ENCODE measurements at places on chromosomes 12 and 14.

GRCh38 chr12:51874000-51874399 is 13.9 kb upstream of the ANKRD33 start:
- no peak for DNase-seq

- no peak for DNase-seq
Measured at GRCh38 chr12:103431387-103431786, 64.4 kb downstream of the C12orf42 start.

DNA sequence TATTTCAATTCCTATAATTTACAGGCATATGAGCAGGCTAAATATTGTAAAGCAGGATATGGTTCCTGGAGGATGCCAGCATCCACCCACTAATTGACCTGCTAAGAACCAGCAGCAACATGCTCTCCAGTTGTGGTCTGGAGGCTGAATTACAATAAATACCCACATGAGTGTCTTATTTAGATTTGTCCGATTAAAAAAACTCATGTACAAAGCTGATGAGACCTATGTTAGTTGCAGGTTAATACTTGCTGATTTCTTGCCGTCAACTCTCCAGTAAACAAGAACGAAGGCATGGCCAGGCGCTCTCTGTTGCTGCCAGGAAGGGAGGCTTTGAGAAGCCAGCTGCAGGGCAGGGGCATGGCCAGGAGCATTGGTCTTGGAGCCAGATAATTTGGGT is 169.3 kb upstream of the PRICKLE1 start:
- DNase-seq, result no peak

- no peak for DNase-seq
Measured at GRCh38 chr12:45648070-45648469, 81.4 kb upstream of the ARID2 start.

- DNase-seq, result no peak
Measured at GRCh38 chr14:31207287-31207754, 272 bp downstream of the HECTD1 start.

DNA sequence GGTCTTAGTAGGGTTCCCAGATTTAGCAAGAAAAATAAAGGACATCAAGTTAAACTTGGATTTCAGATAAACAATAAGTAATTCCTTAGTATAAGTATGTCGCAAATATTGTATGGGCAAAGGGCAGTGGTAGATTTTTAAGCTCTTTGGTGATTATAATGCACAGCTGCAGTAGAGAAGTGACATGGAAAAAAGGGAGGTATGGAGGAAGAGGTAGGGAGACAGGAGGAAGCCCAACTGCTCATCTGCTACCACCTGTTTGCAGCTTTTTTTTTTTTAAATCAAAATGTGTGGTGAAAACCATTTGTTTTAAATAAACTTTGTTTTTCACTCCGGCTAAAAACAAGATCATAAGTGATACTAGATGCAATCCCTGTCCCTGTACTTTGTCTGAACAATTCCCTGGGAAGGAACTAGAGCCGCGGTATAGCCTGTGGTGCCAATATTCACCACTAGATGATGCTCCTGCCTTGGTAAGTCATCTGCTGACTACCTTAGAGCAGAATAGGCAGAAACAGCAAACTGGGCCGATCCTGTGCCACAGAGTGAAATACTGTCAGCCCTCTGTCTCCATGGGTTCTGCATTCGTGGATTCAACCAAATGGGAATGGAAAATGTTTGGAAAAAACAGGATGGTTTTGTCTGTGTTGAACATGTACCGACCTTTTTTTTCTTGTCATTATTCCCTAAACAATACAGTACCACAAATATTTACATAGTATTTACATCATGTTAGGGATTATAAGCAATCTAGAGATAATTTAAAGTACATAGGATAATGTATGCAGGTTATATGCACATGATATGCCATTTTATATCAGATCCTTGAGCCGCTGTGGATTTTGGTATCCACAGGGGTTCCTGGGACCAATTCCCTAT is 62.4 kb upstream of the PLBD1 start:
- peak; percentile 36 for DNase-seq

- DNase-seq, result no peak
Measured at GRCh38 chr14:35362911-35363374, 41.6 kb downstream of the NFKBIA start.

- DNase-seq, result no peak
Measured at GRCh38 chr12:10952645-10953044, 13.6 kb upstream of the TAS2R14 start.

GRCh38 chr12:45232146-45232755 is 16.4 kb downstream of the ANO6 start:
- no peak for DNase-seq

- DNase-seq, result no peak
Measured at GRCh38 chr12:99284161-99284560, 363.4 kb upstream of the GARIN6 start.

Data from CD4-positive, alpha-beta T cell (primary cell).